ENCODE measurements at places on chromosomes 5 and 9.
A peak's percentile ranks its signal among the peaks of the same experiment; 100 is the strongest.

- DNase-seq, result no peak
These were observed 1.7 kb downstream of the ADAMTS16 start for GRCh38 chr5:5141625-5142525.

GRCh38 chr9:93217706-93218105 is 33.8 kb downstream of the WNK2 start:
- no peak for DNase-seq

DNA sequence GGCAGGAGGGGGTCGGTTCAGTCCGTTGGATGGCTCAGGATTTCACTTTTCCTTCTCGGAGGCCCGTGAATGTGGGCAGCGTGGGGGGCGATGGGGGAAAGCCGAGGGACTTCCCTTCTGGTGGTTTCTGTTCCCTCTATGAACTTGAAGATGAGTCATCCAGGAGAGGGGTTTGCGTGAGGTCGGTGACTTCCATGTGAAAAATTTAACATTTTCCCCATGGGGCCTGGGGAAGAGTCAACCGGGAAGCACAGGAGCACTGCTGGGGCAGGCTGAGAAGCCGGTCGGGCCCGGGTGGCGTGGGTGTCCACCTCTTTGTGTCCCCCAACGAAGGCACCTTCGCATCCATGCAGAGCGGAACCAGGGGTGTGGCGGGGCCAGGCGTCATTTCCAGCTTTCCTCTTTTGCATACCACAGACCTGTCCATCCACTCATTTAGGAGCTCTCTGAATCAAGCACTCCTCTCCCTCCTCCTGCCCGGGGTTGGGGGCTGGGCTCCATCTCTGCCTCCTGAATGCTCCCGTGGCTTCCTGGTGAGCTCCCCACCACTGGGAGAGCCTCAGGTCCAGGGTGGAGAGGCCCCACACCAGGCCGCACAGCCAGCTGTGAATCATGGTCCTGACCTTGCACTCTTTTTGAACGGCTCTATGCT is 68.4 kb downstream of the ANKRD33B start:
- DNase-seq, result no peak

- peak; percentile 84 for DNase-seq
These were observed 3.6 kb upstream of the RGMB start for GRCh38 chr5:98769959-98770208.

GRCh38 chr5:9932770-9933169 is 302.6 kb upstream of the TAS2R1 start:
- DNase-seq, result no peak

DNA sequence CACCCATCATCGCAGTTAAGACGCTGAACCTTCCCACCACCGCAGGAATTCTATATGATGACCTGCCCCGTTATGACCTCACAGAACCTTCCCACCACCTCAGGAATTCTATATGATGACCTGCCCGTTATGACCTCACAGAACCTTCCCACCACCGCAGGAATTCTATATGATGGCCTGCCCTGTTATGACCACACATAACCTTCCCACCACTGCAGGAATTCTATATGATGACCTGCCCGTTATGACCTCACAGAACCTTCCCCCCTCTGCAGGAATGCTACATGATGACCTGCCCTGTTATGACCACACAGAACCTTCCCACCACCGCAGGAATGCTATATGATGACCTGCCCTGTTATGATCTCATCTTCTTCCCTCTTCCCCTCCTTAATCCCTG is 64.3 kb downstream of the IRX1 start:
- DNase-seq, result no peak

- no peak for DNase-seq
These were observed 135.4 kb downstream of the WDR41 start for GRCh38 chr5:77356740-77357139.

GRCh38 chr9:89375191-89375760 is 57.0 kb downstream of the SECISBP2 start:
- DNase-seq, result peak; percentile 61

DNA sequence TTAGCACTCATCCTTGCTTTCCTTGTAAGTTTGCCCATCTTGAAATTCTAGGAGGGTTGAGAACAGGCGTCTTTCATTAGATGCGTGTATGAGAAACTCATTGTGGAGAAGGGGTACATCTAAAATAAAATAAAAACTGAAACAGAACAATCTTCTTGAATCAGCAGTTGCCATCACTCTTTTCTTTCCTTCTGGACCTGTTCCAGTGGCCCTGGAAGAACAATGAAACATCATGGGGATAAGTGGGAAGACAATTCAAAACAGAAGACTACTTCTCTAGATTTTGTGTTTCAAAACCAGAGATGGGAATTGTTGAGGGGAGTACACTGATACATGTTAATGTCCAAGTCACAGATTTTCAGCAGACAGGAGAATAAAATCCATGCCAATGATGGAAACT is 59.9 kb downstream of the SLC1A3 start:
- DNase-seq, result no peak

- DNase-seq, result no peak
These were observed 23.4 kb upstream of the BARX1 start for GRCh38 chr9:93978551-93978950.

DNA sequence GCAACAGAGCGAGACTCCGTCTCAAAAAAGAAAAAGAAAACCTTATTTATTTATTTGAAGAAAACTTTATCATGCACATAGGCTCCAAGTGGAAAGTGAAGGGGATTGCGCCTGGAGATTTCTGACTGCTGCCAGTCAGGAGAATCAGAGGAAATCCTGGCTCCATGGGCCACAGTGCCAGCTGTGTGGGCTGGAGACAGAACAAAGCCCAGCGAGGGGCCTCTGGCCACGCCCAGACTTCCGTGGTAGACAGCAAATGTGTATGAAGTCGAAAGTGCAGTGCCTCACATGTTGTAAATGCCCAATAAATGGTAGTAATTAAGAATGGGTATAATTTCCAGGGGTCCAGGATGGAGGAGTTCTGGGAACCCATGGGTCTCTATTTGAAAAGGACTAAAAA is 75.8 kb upstream of the WWC1 start:
- no peak for DNase-seq

GRCh38 chr5:32419791-32420190 is 24.7 kb downstream of the ZFR start:
- no peak for DNase-seq

Measured in right kidney (tissue), 9 donors.